ENCODE measurements at places on chromosomes 1 and 21.

DNA sequence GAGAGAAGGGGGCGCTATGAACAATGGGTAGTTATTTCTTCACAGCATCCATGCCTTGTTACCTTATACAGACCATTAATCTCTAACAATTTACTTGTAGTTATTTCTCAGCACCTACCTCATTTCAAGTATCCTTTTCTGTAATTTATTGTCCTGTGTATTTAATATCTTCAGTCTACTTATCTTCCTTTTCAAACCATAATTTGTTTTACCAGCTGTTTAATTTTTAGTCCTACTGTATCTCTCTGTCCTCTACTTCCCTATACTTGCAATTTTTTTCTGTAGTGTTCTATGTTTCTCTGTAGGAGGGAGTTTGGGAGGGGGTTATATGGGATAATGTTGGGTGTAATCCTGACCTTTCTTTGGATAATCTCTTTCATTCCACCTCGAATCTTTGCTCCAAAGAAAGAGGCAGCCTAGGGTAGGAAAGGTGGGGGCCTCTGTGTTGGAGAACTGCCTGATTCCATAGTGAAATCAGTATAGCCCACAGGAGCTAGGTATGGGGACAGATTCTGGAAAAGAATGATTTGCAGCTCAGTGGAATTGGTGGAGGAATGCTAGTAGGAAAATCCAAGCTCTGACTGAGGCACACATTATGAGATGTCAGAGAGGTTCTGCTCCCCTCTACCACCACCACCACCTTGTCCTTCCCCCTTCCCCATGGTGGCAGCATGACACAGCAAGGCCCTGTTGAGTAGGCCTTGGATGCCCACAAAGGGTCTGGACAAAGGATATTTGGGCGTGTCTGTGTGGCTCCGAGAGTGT, 642 bp downstream of the MLLT11 start:
- DNase-seq: no peak
- H3K27ac ChIP-seq: peak overlapping the region; percentile 94
- peaks cover 31% of the 10 kb centered on the region for H3K4me1 ChIP-seq
- H3K36me3 ChIP-seq: peaks cover under 1% of the 10 kb centered on the region

DNA sequence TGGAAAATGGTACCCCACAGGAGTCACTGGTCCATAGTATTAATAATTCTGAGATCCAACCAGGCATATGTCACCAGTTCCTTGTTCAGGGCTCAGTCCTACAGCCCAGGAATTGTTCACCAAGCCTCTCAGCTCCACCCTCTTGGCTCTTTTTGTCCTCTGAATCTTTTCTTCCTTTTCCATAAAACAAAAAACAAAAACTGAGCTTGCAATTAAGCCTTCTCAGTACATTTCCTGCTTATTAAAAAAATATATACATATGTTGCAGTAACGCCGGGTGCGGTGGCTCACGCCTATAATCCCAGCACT, 23.4 kb upstream of the KIF1B start:
- no peak overlapping the region for H3K4me3 ChIP-seq
- no peaks in the 10 kb centered on the region for H3K36me3 ChIP-seq
- no peak overlapping the region for H3K27ac ChIP-seq
- H3K4me1 ChIP-seq: no peaks in the 10 kb centered on the region

- peaks cover 2% of the 10 kb centered on the region for H3K36me3 ChIP-seq
- DNase-seq: no peak
- H3K27me3 ChIP-seq: no peaks in the 10 kb centered on the region
- H3K4me3 ChIP-seq: no peak overlapping the region
- peaks cover 27% of the 10 kb centered on the region for H3K4me1 ChIP-seq
Measured at GRCh38 chr1:107879927-107880326, 85.1 kb downstream of the VAV3 start.

DNA sequence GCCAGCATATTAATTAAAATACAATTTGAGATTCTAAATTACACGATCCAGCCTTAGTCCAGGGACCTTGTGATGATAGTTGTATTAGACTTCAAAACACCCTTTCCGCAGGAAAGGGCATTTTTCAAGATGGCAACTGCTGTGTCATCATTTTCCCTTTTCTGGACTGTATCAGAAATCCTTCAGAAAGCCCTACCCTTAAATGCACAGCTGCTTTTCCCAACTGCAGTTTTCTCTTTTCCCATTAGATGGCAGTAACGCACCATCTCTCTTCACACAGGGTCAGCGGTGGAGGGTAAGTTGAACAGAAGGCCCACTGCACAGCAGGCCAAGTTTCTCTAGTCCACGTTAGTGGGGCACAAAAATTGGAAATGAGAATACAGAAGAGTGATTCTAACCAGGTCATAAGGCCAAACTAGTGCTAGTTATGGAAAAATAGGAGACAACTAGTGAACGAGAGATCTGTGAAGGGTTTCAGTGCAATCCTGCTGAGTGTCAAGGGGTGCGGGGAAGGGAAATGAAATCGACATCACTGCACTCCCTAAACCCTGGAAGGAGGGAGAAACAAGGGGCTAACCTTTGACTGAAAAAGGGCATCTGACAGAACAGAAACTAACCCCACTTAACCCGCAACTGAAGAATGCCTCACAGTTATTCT, 22.1 kb upstream of the TDRD10 start:
- no peaks in the 10 kb centered on the region for H3K36me3 ChIP-seq
- H3K27ac ChIP-seq: no peak overlapping the region
- peak; percentile 77 for DNase-seq
- H3K4me1 ChIP-seq: peaks cover 4% of the 10 kb centered on the region
- H3K27me3 ChIP-seq: peaks cover 4% of the 10 kb centered on the region
- H3K4me3 ChIP-seq: no peak overlapping the region

DNA sequence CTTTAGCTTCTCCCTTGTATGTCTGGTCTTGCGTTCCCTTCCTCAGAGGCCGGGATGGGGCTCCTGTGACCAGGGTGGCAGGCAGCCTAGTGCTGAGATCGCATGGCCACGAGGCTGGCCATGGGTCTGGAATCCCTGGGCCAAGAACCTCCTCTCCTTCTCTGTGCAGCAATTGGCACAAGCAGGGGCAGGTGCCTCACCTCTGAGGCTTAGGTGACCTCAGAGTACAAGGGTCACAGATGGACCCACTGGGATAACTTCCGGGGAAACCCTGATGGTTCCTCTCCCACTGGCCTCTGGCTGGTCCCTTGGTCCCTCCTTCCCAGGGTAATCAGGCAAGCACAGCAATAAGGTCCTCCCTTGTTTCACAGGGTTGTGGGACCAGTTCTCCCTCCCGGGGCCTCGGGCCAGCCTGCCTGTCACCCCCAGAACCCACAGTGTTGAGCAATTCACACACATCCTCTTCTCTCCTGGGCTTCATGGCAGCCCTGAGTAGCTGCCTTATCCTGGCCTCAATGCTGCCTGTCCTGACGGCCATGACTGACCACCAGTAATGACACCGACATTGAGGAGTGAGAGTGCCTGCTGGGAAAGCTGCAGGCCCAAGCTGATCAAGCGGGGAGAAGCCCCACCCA, 38.6 kb downstream of the BMP8A start:
- H3K36me3 ChIP-seq: peaks cover 4% of the 10 kb centered on the region
- H3K27ac ChIP-seq: no peak overlapping the region
- DNase-seq: no peak
- no peak overlapping the region for H3K4me3 ChIP-seq
- H3K4me1 ChIP-seq: peaks cover 3% of the 10 kb centered on the region
- no peaks in the 10 kb centered on the region for H3K27me3 ChIP-seq

DNA sequence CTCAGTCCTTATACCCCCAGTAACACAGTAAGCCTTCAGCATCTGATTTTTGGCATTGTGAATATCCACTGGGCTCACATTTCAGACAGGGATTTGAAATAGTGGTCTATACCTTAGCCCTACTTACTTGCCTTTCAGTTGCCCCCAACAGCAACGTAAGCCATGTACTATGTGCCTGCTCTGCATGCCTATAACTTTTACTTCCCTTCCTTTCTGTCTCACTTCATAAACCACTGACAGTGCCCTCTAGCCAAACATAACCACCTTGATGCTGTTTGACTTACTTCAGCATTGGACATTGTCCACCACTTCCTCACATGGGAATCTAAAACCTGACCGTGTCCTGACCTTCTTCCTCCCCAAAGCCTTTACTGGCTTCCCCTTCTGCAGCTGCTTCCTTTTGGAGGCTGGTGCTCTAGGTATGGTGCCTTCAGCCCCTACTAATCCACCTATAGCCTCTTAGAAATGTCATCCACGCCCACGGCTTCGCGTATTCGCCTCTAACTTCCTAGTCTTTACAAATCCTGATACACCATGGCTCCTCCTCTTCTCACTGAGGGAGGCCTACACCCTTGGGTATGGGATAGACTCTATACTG, 3.6 kb upstream of the ZNF672 start:
- H3K4me3 ChIP-seq: no peak overlapping the region
- no peak for DNase-seq
- peaks cover 7% of the 10 kb centered on the region for H3K27me3 ChIP-seq
- no peak overlapping the region for H3K27ac ChIP-seq
- H3K36me3 ChIP-seq: no peaks in the 10 kb centered on the region

- no peak overlapping the region for H3K27ac ChIP-seq
- no peak for DNase-seq
- no peak overlapping the region for H3K4me3 ChIP-seq
- no peaks in the 10 kb centered on the region for H3K27me3 ChIP-seq
- no peaks in the 10 kb centered on the region for H3K36me3 ChIP-seq
Measured at GRCh38 chr1:64624218-64624713, 120.6 kb upstream of the RAVER2 start.

DNA sequence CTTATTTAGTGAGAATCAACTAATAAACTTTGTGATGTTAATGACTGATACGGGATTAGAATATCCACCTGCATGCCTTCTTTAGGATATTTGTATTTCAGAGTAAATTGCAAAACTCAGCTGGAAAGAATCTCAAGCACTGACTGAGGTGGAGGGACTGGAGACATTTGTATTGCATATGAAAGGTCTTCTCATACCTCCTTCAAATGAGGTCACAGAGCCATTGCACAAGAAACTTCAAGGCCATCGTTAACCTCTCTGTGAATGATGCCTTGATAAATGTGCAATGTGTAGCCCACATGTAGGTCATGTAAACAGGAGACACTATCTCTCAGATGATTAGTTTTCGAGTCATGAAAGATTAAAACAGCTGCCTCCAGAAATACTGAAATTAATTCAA, 531.7 kb upstream of the PLXNA2 start:
- H3K4me3 ChIP-seq: no peak overlapping the region
- DNase-seq: no peak
- H3K27me3 ChIP-seq: no peaks in the 10 kb centered on the region
- no peaks in the 10 kb centered on the region for H3K36me3 ChIP-seq

GRCh38 chr1:22263359-22263758, 120.5 kb upstream of the WNT4 start:
- no peaks in the 10 kb centered on the region for H3K4me1 ChIP-seq
- H3K36me3 ChIP-seq: no peaks in the 10 kb centered on the region
- no peak overlapping the region for H3K27ac ChIP-seq
- no peak for DNase-seq
- no peak overlapping the region for H3K4me3 ChIP-seq
- H3K27me3 ChIP-seq: no peaks in the 10 kb centered on the region

DNA sequence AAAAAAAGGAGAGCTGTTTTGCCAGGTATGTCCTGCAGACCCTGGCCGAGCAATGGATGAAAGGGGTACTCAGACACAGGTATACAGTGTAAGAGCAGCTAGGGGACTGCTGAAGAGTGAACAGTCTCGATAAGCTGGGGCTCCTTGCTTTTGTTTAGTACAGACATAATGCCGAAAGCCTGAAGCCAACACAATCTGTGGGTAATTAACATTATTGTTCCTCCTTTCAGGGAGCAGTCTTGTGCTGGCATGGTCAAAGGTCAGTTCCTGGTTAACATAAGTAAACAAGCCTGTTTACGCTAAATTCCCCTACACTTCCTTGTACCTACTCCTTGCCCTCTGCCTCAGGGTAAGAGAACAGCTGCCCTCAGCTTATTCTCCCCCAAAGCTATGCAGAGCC, 272.3 kb upstream of the ST6GALNAC5 start:
- no peaks in the 10 kb centered on the region for H3K27me3 ChIP-seq
- no peaks in the 10 kb centered on the region for H3K36me3 ChIP-seq
- H3K27ac ChIP-seq: no peak overlapping the region
- no peak for DNase-seq
- H3K4me1 ChIP-seq: no peaks in the 10 kb centered on the region

DNA sequence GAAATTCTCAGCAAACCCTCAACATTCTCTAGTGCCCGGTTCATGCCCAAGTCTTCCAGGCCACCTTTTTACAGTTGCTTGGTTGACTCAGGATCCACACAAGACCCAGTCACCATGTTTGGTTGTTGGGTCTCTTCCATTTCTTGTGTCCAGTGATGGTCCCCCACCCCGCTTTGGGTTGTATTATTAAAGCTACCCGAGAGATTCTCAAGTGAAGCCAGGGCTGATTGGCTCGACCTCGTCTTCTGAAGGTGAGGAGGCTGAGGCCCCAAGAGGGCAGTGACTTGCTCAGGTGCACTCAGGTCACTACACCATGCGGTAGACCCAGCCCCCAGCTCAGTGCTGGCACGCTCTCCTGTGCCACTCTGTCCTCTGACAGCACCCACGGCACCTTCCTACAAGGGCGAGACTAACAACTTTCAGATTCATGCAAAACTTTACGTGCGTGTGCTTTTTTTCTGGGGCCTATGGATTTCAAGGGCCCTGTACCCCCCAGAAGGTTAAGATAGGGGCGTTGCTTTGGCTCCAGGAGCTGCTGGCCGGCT, 50.3 kb downstream of the CAPN9 start:
- H3K27me3 ChIP-seq: no peaks in the 10 kb centered on the region
- H3K4me3 ChIP-seq: no peak overlapping the region
- no peak for DNase-seq

DNA sequence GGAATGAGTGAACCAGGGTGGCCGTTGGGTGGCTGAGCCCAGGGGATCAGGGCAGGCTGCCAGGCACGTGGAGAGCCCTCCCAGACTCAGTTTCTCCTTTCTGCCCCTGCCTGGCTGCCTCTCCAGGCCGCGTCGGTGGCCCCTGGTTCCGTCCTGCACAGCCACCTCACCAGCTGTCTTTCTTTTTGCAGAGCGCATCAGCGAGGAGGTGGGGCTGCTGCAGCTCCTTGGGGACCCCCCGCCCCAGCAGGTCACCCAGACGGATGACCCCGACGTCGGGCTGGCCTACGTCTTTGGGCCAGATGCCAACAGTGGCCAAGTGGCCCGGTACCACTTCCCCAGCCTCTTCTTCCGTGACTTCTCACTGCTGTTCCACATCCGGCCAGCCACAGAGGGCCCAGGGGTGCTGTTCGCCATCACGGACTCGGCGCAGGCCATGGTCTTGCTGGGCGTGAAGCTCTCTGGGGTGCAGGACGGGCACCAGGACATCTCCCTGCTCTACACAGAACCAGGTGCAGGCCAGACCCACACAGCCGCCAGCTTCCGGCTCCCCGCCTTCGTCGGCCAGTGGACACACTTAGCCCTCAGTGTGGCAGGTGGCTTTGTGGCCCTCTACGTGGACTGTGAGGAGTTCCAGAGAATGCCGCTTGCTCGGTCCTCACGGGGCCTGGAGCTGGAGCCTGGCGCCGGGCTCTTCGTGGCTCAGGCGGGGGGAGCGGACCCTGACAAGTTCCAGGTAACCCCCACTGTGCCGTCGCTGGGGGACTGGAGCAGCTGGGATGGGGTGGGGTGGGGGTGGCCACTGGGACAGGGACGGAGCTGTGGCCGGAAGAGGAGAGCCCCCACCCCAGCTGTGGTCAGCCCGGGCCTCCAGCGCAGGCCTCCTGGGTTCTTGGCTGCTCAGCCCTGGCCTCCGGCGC, 63.3 kb downstream of the COL18A1 start:
- H3K27ac ChIP-seq: no peak overlapping the region
- H3K36me3 ChIP-seq: no peaks in the 10 kb centered on the region
- no peaks in the 10 kb centered on the region for H3K27me3 ChIP-seq
- DNase-seq: no peak

- no peak overlapping the region for H3K27ac ChIP-seq
- H3K27me3 ChIP-seq: peaks cover 1% of the 10 kb centered on the region
- H3K4me3 ChIP-seq: no peak overlapping the region
- peaks cover 6% of the 10 kb centered on the region for H3K4me1 ChIP-seq
Measured at GRCh38 chr1:55262822-55263221, 47.7 kb upstream of the USP24 start.
